ENCODE measurements at places on chromosomes 4 and X.

DNA sequence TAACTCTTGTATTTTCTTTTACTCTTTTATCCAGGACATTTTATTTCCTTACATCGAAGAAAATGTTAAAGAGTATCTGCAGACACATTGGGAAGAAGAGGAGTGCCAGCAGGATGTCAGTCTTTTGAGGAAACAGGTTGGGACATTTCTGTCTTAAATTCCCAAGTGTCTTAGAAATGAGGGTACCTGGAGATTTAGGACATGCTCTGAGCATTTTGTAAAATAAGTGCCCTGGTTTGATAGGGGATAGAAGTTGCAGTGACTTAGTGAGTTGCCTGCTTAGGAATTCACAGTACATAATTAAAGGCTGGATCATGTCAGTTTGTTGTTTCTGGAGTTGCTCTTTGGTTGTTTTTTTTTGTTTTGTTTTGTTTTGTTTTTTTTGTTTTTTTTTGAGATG, 17.5 kb downstream of the ENOPH1 start:
- DNase-seq, result no peak

DNA sequence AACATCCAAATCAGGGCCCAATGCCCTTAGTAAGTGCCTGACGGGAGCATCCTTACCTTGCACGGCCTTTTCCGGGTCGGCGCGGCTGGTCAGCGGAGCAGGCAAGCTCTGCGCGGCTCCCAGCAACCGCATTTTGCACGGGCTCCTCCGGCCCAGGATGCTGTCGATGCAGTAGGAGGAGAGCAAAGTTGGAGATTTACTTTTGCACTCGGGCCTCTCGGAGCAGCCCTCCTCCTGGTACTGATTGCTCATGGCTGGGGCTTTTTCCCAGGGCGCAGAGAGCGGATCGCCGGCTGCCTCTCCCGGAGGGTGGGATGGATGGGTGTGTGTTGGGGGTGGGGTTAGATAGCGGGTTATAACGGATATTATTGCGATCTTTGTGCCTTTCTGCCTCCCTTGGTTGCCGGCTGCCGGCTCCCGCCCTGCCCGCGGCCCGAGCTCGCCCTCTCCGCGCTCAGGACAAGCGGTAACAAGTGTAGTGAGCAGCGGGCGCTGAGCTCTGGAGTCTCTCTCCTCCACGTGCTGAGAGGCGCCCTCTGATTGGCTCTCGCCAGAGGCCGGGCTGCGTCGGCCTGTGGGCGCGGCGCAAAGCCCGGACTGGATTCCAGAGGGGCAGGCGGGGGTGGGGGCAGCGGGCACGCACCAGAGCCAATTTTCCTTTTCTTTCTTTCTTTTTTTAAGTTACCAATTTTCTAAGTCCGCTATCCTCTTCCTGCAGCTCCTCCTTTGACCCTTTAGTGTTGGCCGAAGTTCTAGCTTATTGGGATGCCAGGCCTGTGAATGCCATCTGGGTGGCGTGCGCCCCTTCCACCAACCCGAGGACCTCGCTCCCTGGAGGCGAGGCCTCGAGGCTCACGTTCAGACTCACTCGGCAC, at the start of gene ARX:
ARX (minus strand) TSS at position 480 of the 875 bp plus-strand sequence; CDS start at position 252, 228 bp downstream.
- peak; percentile 44 for DNase-seq

DNA sequence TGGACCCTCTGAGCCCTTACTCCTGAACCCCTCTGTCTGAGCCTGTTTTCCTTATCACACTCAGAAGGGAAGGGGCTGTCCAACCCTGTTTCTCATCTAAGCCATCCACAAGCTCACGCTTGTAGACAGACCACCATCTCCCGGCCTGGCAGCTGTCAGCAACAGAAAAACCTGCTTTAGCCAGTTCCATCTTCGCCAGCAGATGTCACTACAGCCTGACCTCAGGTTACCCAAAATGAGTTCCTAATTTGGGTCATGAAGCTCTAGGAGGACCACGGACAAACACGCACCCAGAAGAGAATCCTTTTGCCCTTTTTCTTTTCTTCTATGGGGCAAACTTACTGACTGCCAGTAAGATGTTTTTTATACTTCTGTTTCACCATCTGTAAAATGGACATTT, 445.4 kb downstream of the BCOR start:
- no peak for DNase-seq

- no peak for DNase-seq
These were observed 14.6 kb downstream of the RAB9B start for GRCh38 chrX:103817502-103817901.

DNA sequence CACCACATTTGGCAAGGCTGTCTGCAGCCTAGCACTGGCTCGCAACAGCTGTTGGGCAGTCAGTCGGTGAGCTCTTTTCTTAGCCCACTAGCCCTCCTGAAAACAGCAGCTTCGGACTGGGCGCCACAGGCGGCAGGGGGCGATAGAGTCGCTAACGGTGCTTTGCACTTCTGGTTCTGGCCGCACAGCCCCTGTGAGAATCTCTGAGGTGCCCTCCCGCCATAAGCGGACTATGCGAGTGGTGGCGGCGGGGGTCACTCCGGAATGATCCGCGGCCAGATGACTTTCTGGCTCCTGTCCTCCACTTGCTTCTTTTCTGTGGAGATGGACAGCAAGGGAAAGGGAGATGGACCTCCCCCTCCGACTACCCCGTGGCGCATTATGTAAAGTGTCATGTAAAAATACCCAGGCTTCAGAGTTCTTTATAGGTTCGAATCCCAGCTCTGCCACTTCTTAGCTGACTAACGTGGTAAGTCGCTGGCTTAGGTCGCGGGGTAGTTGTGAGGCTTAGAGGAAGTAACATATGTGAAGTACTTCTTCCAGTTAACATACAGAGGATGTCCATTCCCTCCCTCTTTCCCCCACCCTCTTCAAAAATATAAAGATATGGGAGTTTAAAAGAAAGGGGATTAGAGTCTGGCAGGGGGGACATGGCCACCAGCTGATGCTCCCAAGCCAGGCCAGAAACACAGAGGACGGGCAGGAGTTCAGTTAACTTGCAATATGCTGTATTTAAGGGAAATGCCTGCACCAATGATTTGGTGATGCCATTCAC, 11.0 kb downstream of the ARHGAP36 start:
- no peak for DNase-seq

DNA sequence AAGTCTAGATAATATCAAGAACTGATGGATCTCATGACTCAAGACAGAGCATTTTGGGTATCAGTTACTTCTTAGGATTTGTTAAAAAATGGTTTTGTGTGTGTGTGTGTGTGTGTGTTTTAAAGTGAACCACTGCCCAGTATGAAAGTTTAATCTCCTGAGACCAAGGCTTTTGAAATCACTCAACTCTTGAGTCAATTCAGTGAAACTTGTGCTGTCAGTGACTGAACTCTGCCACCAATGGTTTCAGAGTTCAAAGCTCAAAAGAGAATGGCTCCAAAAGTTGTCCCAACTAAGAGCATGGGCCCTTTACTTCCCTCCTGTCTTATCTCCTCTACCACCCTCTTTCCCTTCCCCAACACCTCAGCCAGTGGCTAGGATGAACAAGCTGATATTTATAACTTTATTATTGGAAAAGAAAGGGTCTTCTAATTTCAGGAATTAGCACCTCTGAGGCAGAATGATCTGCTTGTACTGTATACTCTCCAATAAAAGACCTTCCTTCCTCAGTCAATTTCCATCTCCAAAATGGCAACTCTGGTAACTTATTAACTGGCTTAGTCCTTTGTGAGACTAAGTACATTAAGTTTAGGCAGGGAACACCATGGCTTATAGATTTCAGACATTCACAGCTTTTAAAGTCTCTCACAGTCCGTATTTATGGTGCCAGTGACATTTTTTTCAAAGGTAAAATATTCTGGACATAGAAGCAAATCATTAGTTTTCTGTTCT, 152.2 kb downstream of the REPS2 start:
- DNase-seq, result no peak

- no peak for DNase-seq
These were observed 1.2 kb upstream of the SOWAHB start for GRCh38 chr4:76898949-76899645.

- DNase-seq, result no peak
These were observed 164.9 kb downstream of the MAML3 start for GRCh38 chr4:139988863-139989765.

- DNase-seq, result no peak
These were observed 32.3 kb upstream of the BBS12 start for GRCh38 chr4:122700178-122700725.

DNA sequence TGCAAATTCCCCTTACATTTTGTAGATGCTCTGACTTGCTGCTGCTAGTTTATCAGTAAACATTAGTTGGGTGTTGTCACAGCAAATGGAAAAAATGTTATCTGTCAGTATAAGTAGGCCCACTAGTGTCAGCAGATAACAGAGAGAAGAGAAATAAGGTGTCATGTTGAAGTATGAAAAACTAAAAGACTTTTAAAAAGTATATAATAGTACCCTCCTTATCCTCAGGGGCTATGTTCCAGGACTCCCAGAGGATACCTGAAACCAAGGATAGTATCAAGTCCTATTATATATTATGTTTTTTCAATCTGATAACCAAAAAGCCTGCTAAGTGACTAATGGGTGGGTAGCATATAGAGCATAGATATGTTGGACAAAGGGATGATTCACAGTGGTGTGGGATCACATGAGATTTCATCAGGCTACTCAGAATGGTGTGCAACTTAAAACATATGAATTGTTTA, 11.6 kb upstream of the BMP2K start:
- no peak for DNase-seq

- no peak for DNase-seq
These were observed 143.8 kb downstream of the ANAPC10 start for GRCh38 chr4:144954230-144954629.

DNA sequence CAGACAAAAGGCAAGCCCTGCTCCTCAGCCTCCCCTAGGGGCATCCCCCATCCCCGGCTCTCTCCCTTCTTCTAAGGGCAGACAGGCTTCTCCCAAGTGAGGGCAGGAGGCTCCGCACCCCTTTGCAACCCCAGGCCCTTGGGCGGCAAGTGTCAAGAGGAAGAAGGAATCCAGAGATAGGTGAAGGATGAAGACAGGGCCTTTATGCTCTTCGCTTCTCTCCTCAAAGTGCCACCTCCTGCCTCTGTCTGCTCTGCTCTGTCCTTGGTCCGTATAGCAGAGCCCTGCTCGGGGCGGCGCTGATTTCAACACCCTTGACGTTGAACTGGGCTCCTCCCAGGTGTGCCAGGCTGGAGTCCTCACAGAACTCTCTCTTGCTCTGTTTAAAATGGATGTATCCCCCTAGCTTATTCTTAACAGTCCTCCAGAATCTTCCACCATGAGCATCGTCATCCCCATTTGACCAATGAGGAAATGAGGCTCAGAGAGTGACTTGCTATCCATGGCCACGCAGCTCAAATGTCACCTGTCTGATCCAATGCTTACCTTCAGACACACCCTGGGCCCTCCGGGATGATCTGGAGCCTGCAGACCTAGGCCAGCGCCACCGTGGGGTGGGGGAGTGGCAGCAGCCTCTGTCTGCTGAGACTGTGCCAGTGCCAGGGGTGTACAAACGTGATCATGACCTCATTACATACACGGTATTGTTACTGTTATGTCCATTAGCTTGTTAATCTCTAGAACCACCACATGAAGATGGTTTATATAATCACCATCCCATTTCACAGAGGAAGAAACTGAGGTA, 99.8 kb downstream of the PHKA2 start:
- no peak for DNase-seq

GRCh38 chr4:89765966-89766365, 71.0 kb downstream of the SNCA start:
- no peak for DNase-seq

DNA sequence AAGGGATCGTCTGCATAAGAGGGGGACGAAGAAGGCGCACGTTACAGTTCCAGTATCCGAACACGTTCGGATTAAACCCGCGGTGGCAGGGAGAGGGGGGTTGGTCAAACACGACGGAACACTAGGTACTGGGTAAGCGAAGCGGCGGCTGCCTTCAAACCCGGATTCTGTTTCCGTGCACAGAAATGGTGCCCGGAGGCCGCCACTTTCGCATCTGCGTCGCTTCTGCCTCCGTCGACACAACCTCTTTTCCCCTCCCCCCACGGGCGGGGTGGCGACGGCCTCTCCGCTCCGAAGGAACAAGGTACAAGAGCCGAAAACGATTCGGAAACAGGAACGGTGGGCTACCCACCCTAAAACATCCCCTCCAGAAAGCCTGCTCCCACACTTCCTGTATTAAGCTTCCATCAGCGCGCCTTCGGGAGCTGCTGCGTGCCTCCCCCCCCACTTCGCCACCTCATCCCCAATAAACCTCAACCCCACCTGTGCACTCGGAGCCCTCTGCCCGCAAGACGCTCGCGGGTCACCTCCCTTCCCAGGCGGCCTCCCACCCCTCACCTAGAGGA, 667 bp downstream of the G3BP2 start:
- peak; percentile 41 for DNase-seq

- no peak for DNase-seq
These were observed 521.6 kb downstream of the CCSER1 start for GRCh38 chr4:90648791-90649190.

GRCh38 chr4:43835869-43836268, 612.7 kb downstream of the KCTD8 start:
- no peak for DNase-seq

Measured in hypothalamus (tissue), 51 donors.